ENCODE measurements at places on chromosomes 16 and 17.

DNA sequence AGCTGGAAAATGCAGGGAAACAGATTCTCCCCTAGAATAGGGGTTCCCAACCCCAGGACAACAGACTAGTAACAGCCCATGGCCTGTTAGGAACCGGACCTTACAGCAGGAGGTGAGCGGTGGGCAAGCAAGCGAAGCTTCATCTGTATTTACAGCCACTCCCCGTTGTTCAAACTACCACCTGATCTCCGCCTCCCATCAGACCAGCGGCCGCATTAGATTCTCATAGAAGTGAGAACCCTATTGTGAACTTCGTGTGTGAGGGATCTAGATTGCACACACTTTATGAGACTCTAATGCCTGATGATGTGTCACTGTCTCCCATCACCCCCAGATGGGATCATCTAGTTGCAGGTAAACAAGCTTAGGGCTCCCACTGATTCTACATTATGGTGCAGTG lies 3.5 kb downstream of the CD300LB start:
- no peak for DNase-seq

- DNase-seq = peak; percentile 27
Measured at GRCh38 chr17:55585629-55586028, 74.4 kb upstream of the SMIM36 start.

DNA sequence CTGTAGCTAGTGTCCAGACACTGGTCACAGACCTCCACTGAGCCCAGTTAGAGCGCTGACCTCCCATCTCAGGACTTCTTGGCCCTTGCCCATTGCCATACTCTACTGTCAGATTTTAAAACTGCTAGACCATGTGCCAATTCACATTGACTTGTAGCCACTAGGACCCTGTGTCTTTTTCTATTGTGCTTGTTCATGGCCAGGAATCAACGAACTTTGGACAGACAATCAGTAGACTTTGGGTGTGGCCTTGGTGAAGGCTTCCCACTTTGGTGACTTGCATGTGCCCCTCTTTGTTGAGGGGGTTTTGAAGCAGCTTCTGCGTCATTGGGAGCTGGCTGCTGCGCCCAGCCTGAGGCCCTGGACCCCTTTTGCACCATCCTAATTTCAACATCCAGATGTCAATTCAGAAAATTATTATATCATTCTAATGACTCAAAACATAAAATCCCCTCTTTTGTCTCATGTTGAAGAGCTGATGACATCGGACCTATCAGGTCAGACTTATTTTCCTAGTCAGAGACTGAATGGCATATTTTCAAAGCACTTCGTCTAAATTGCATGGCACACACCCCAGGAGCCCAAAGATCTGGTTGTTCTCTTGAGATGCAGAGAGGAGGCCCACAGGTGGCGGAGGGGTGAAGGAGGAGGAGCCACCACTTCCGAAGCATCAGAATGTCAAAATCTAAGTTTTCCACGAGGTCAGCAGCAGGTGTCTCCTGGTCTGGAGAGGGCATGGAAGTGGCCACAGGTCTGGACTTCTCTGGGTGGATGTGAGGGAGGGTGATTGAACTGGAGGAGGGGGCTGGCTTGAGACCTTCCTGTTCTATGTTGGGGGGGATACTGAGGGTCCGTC lies 93.4 kb upstream of the CBX4 start:
- no peak for DNase-seq

- DNase-seq = no peak
Measured at GRCh38 chr16:87052506-87052905, 264.7 kb downstream of the C16orf95 start.

GRCh38 chr17:80109066-80109660 lies 7.8 kb downstream of the GAA start:
- no peak for DNase-seq
